Caudate nucleus (tissue), 63 donors: ENCODE measurements at places on chromosomes 2 and 18.

DNA sequence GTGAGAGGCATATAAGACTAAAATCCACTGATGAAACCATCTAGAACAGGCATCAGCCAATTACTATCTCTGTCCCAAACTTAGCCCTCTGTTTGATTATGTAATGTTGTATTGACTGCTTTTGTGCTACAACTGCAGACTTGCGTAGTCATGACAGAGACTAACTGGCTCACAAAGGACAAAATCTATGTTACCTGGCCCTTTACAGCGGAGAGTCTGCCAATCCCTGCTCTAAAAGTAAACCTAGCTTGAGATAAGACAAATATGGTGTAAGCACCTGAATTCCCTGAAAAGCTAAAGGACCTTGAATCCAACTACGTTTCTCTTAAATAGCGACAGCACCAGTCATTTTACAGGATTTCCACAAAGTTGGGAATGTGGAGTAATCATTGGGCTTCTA, 102.8 kb upstream of the LRRTM1 start:
- no peak for DNase-seq

DNA sequence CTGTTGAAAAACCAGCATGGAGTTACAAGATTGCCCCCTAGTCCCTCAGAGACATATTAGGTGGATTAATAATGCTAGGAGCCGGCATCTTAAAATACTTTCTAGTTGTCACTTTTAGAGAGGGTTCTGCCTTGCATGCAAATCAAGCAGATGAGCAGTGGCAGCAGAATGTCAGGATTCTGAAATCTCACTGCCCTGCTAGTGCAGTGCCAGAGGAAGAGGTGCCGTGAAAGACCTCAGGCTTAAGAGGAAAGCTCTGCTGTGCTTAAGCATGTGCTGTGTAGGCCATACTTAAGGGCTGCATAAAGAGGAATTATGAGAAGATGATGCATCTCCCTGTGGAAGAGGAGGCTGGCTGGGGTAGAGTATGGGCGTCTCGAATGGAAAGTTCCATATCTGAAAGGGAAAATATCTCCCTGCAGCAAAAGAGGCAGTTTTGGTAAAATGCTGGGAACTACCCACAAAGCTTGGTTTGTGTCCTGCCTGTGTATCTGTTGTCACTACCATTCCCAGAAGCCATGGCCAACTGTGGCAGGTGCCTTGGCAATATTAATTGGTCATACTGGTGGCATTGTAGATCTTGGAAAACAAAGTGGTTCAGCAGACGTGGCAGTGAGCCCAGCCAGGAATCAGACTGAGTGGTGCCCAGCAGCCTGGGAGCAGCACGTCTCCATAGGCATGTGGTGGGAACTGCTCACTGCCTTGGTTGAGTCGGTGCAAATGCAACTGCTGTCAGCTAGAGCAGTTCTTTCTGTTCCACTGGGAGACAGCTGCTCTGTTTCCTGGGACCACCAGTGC, 131.9 kb downstream of the EVA1A start:
- DNase-seq = no peak

GRCh38 chr2:144461308-144461766, 58.6 kb downstream of the ZEB2 start:
- peak; percentile 45 for DNase-seq

DNA sequence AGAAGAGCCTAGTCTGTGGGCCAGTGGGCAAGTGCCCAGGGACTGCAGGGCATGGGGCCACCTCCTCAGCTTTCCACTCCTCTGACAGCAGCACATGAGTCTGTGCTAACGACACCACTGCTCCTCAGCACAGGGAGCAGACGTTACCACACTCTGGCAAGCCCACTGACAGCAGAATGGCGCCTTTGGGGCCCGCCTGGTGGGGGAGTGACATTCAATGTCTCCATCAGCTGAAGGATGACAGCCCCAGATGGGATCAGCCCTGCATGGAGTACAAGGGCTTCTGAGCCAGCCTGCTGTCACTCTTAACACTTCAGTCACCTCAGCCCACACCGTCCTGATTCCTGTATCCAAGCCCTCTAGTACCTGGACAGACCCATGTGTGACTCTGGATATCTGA, 149.4 kb upstream of the SMAD2 start:
- DNase-seq = no peak

GRCh38 chr2:136582628-136583205, 182.6 kb upstream of the THSD7B start:
- no peak for DNase-seq

DNA sequence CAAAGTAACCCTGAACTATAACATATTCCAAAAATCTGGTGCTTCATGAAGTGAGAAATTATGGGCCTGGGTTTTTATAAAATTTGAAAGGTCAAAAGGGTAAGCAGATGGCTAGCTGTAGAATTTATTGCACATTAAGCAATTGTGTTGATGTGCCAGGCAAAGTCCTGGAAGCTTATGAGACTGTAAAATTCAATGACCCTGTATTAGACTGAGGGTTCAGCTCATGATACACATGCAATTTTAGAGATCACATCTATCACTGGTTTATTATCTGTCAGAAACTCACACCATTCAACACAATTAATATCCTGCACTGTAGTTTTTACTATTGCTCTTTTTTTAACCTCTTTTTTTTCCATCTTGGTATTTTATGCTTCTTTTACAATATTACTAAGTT, 1162.6 kb upstream of the SLC39A10 start:
- no peak for DNase-seq

DNA sequence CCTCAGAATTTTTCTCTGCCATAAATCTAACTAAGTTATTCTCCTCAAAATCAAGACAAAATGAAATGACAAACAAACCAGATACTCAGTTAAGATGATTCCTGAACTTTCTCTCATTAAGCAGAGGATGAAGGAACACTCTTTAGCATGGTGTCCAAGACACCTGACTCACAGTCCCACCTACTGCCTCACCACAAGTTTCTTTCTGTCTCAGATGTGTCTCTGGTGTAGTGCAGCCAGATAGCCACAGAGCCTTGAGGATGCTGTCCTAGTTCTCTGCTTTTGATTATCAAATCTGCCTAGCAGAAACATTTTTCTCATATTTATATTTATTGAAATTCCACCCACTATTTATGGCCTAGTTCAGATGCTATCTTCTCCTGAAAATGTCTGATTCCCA, 103.6 kb upstream of the TMEM200C start:
- no peak for DNase-seq

DNA sequence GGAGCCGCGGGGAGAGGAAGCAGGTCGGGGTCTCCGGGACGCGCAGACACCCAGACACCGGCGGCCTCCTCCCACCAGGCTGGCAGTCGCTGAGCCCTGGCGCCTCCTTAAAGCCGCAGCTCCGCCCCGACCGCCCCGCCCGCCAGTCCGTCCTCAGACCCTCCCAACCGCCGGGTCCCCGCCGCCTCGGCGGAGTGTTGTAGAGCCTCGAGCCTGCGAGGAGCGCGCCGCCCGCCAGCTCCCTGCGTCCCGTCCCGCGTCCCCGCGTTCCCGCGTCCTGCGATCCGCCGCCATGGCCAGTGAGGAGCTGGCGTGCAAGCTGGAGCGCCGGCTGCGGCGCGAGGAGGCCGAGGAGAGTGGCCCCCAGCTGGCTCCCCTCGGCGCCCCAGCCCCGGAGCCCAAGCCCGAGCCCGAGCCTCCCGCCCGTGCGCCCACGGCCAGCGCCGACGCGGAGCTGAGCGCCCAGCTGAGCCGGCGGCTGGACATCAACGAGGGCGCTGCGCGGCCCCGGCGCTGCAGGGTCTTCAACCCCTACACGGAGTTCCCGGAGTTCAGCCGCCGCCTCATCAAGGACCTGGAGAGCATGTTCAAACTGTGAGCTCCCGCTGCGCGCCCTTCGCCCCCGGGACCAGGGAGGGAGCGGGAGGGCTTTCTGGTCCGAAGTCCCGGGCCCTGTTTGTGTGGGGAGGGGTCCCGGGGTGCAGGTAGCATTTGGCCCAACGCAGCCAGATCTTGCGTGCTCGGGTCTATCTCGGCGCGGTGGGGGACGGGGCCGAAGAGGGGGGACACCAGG, at the start of gene EFHD1:
TSS of gene EFHD1 (plus strand) at position 192 of the 793 bp plus-strand sequence. CDS start at position 293, 101 bp downstream.
- peak; percentile 67 for DNase-seq

DNA sequence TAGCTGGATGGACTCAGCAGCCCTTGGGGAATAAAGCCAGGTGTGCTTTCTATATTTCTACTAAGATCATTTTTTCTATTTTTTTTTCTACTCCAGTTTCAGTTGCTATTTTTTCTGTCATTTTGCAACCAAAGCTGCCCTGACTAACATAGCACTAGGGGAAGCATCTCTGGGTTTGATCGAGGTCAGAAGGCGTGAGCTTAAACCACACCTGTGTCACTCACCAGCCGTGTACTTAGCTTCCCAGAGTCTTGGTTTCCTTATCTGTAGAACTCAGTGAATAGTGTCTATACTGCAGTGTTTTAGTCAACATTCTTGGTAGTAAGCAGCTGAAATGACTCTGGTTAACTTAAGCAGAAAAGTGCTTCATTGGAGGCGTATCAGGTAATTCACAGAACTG, 489.6 kb upstream of the SPRED2 start:
- no peak for DNase-seq

DNA sequence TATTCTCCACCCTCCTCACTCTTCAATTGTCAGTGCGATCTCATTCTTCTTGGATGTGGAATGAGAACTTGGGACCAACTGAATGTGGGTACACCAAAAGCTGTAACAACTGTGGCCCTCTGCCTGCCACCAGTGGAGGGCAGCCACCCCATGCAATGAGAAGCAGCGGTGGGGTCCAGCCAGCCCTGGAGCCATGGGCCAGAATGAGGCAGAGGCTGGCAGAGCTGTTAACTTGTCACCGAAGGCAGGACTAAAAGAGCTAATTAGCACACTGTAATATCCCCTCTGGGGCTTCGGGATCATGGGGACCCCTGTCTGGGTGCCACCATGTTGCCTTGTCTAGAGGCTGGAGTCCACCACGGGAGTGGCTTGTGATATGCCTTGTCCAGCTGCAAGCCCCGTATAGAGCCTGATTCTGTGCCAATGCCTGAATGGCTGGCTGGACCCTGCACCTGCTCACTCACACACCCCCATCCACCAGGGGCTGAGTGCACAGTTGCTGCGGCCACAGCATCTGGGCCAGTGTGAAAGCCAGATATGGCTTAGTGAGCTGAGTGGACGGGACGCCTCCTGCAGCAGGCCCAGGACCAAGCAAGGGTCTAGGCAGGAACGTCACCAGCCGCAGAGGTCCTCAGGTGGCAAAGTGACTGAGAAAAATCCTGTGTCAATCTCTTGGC, 680.5 kb downstream of the DSC3 start:
- no peak for DNase-seq

GRCh38 chr2:84851876-84852275, 29.0 kb downstream of the TRABD2A start:
- DNase-seq = no peak

GRCh38 chr18:28714498-28714897, 537.6 kb upstream of the CDH2 start:
- no peak for DNase-seq

DNA sequence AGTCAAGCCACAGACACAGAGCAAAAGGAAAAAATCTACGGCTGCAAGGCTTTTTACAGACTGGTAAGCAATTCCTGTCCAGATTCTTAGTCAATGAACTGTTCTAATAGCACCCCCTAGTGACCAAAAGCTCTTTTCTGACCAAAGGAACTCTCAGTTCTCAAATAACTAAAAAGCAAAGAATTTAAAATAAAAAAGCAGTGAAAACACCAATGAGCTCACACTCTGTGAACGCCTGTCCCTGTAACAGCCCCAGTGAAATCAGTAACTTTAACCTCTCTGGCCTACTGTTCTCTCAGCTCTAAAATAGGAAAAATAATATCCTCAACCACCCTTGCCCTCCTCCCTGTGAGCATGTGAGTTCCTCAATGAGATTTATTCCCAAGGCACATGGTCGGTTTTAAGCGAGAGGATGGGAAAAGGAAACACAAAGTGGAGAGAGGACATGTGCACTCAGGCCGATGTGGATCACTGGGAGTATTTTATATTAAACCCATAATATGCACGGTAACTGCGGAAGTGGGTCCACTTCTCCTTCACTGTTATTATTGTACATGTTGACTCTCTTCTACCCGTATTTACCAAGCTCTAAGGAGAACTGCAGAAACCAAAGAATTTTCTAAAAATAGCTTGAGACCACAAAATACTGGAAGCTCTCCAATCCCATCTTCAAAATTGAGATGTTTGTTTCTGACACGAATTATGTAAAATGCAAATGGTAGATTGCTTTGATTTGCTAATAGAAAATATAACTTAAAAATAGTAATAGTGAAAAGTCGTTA, 128.5 kb downstream of the STK39 start:
- DNase-seq = no peak

DNA sequence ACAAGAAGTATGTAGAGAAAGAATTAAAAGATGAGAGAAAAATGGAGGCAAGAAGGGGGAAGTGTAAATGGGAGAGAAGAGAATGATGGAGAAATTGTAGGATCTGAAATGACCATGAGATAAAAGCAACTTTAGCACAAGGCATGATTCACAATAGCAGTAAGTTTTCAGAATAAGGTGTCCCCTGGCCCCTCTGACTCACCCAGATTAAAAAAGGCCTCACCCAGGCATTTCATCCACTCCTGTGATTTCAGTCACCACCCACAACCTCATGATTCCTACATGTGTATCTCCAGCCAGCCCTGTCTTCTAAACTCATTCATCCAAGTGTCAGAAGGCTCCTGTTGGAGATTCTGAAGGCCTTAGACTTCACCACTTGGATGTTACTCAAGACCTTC, 56.6 kb downstream of the SP100 start:
- no peak for DNase-seq

DNA sequence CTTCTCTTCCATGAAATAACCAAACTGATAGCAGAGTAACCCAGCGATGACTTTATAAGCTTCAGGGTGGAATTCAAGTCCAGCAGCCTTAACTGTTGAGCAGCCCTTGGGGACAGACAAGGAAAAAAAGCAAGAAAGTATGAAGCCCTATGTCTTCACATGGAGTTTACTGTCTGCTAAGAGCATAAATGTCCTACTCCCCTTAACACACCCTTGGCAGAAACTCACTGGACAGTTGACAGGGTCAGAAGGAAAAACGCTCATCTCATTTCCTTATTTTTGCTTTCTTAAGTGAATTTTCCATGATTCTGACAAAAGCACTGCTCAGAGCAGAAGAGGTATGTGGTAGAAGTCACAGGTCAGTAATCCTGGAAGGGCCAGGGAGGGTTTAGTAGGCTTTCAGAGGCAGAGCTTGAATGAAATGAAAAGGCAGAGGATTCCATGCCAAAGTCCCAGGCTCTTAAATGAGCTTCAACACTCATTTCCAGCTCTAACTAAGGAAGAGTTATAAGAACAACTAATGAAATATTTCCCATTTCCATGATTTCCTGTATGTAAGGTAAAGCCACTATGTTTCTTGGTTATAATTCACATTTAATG, 683.3 kb upstream of the KLHL29 start:
- DNase-seq = no peak

- DNase-seq = peak; percentile 57
Measured at GRCh38 chr18:24397131-24397693, 412 bp downstream of the OSBPL1A start.

GRCh38 chr2:231359948-231360347, 35.6 kb upstream of the B3GNT7 start:
- DNase-seq = no peak
